ENCODE measurements at places on chromosomes 11 and 22. TPM values are rescaled to one million over a fixed set of nuclear protein-coding genes. Genes with fewer than 3 reads are reported as not detected.

Gene SCN4B
- total RNA-seq = 4.1 TPM

Gene MYO7A
- 3.9 TPM for total RNA-seq

Gene PRODH
- total RNA-seq = 7.6 TPM

Gene CALCA
- not detected for total RNA-seq

Gene PGR
- total RNA-seq = 0.10 TPM

Gene CENPM
- 6.1 TPM for total RNA-seq

Gene CYP2D6
- 0.41 TPM for total RNA-seq

Gene MMP8
- total RNA-seq = 0.51 TPM

DNA sequence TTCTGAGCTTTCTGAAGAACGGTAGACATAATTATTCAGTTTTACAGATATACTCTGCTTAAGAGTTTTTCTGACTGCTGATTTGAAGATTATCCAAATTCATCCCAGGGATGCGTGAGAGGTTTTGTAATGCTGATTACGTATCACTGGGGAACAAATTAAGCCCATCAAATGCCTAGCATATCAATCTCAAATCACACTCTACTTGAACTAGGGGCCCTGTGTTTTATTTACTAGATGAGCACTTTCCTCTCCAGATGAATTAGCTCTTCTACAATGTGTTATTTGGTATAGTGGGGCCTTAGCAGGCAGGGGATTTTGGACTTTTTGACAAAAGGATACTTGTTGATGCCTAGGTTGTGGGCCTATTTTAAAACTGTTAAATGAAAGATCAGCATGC, 177.9 kb downstream of the JRKL start:
- no peak for DNase-seq

DNA sequence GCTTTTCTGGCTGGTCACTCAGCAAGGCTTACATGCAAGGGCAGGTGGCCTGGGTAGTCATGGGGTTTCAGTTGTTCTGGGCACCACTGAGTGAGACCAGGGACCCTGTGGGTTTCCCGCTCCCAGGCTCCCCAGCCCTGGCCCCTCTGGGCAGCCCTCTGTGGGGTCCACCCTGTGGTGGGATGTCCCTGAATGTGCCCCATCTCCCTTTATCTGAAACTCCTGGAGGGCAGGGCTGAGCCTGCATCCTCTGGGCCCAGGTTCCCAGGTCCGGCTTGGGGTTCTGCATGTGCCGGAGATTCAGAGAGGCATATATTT, 1041.0 kb downstream of the BRD1 start:
- peak; percentile 37 for DNase-seq

GRCh38 chr11:78110830-78111229, 28.6 kb downstream of the ALG8 start:
- DNase-seq = no peak

DNA sequence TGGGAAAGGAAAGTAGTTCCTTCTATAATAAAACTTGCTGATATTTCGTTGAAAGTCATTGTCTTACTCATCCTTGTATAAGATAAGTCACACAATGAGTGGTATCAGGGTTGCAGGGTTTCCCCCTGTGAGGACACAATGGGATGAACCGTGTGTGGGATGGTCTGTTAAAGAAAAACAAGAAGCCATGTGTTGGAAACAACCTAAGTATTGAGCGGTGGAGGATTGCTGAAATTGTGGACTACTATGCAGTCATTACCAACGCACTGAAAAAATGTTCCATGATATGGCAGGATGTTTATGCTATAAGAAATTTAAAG, 28.6 kb downstream of the PTPRJ start:
- no peak for DNase-seq

DNA sequence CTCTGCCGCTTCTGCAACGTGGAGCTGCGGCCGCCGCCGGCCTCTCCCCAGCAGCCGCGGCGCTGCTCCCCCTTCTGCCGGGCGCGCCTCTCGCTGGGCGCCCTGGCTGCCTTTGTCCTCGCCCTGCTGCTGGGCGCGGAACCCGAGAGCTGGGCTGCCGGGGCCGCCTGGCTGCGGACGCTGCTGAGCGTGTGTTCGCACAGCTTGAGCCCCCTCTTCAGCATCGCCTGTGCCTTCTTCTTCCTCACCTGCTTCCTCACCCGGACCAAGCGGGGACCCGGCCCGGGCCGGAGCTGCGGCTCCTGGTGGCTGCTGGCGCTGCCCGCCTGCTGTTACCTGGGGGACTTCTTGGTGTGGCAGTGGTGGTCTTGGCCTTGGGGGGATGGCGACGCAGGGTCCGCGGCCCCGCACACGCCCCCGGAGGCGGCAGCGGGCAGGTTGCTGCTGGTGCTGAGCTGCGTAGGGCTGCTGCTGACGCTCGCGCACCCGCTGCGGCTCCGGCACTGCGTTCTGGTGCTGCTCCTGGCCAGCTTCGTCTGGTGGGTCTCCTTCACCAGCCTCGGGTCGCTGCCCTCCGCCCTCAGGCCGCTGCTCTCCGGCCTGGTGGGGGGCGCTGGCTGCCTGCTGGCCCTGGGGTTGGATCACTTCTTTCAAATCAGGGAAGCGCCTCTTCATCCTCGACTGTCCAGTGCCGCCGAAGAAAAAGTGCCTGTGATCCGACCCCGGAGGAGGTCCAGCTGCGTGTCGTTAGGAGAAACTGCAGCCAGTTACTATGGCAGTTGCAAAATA, 816 bp downstream of the PDE3B start:
- peak; percentile 63 for DNase-seq

DNA sequence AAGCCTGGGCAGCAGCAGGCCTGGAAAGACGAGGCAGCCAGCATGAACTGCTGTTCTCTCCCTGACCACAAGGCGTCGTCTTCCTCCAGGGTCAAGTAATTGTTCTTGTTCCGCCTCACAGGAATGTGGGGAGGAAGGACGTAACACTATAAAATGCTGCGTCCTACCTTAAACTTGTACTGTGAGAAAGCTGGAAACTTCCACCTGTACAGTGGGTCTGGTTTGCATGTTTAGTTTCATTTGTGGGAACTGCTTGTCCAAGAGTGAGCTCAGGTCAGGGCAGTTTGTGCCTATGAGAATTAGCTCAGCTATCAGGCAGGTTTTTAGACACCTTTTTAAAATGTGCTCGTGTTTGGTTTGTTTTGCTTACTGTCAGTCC, 55.2 kb downstream of the PANX1 start:
- DNase-seq = peak; percentile 69

GRCh38 chr11:118592616-118593367, 14.6 kb upstream of the PHLDB1 start:
- DNase-seq = no peak

DNA sequence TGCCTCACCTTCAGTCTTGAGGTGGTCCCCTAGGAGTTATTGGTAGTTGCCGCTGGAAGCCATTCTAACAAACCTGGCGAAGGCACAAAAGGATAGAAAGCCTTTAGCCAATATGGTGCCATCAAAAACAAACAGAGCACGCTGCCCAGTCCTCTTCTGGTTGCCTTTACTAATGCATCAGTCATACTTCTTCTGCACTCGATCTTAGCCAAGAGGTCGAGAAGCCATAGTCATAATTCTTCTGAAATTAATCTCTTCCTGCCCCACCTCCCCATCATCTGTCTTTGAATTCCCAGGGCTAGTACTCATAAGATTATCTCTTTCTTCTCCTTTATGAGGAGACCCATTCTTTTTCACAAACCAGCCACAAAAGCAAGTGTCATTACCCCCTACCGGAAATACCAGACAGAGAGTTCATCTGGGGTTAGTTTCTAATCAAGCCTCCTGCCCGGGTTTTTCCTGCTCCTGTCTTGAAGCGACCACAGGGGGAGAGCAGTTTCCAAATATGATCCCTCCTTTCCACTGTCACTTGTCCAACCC, 21.4 kb upstream of the EHF start:
- DNase-seq = peak; percentile 38

- DNase-seq = no peak
Measured at GRCh38 chr11:86816251-86816726, 15.9 kb downstream of the PRSS23 start.

- DNase-seq = peak; percentile 86
Measured at GRCh38 chr11:12864316-12865156, 144.6 kb upstream of the RASSF10 start.

DNA sequence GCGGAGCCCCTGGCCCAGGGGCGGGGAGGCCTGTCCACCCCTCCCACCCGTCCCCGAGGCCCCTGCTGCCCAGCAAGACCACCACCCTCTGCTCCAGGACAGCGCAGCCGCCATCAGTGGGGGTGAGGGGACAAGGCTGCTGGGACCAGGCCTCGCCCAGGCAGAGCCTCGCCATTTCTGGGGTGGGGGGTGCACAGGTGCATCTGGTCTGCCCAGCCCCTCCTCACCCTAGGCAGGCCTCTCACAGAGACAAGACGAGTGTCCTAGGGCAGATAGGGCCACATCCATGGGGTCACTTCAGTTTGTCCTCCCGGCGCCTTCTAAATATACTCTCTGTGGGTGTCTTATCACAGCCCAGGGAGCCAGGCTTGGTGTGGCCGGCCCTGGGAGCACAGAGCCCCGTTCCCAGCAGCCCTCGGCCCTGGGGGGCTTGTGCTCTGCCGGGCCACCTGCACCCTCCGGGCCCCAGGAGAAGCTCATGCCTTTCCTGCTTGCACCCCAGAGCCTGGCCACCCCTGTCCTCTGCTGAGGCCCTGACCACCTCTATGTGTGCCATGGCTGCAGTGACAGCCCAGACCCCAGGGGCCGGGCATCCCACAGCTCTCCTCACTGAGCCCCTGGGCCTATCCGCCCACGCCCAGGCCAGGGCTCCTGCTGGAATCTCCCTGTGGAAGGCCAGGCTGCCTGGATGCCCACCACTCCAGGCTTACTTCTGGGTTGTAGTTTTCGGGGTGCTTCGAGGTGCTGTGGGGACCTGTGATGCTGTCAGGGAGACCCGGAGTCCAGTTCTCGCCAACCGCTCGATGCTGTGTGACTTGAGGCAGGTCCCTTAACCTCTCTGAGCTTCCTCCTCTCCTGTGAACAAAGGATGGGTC, 70.8 kb downstream of the KCNQ1 start:
- DNase-seq = no peak

GRCh38 chr11:118996926-118997626, 862 bp upstream of the CENATAC start:
- no peak for DNase-seq

DNA sequence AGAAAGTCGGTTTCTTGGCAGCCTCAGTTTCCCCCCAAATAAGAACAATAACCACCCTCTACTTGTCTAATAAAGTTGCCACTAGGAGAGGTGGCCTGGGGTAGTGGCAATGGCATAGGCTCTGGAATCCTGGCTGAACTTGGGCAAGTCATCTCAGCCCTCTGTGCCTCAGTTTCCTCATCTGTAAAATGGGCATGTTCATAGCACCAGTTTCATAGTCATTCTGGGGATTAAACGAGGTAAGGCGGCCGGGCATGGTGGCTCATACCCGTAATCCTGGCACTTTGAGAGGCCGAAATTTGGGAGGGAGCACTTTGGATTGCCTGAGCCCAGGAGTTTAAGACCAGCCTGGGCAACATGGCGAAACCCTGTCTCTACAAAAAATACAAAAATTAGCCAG, 63.0 kb downstream of the SGSM1 start:
- no peak for DNase-seq

DNA sequence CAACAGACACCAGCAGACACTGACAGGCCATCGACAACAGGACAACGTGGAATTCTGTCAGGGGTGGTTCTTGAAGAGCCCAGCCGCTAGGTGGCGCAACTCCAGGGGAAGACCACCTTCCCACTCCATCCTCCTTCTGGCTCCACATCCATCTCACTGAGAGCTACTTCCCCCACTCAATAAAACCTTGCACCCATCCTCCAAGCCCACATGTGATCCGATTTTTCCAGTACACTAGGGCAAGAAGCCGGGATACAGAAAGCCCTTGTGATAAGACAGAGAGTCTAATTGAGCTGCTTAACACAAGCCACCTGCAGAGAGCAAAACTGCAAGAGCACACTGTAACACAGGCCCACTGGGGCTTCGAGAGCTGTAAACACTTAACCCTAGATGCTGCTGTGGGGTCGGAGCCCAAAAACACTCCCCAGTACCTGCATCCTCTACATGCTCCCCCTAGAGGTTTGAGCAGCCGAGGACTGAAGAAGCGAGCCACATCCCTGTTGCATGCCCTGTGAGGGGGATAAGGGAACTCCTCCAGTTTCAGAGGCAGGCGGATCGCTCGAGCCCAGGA, 11.5 kb upstream of the RAB39A start:
- DNase-seq = no peak

GRCh38 chr22:46386312-46386711, 50.8 kb downstream of the TRMU start:
- no peak for DNase-seq

DNA sequence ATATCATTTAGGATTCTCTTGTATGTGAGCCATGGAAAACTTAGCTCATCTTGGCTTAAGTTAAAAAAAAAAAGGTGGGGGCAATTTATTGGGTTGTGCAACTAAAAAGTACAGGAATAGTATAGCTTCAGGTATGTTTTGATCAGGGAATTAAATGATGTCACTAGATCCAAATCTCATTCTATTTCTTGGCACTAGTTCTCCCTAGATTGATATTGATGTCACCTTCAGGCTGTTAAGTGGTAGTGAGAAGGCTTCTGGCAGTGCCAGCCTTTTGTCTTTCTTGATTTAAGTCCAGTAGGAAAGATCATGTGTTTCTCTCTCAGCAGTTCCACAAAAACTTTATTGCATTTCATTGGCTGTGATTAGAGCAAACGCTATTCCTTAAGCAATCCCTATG, 65.0 kb upstream of the ZBED5 start:
- no peak for DNase-seq

- DNase-seq = no peak
Measured at GRCh38 chr11:57555393-57555792, 12.1 kb downstream of the UBE2L6 start.

Measured in tongue (tissue), 3 donors.